ENCODE measurements at places on chromosomes 2 and 18.

GRCh38 chr2:147610496-147611040 lies 234.3 kb upstream of the ACVR2A start:
- DNase-seq = no peak

GRCh38 chr2:25029183-25029554 lies 12.7 kb upstream of the EFR3B start:
- no peak for DNase-seq

GRCh38 chr18:2981212-2981728 lies 31.7 kb downstream of the LPIN2 start:
- no peak for DNase-seq

DNA sequence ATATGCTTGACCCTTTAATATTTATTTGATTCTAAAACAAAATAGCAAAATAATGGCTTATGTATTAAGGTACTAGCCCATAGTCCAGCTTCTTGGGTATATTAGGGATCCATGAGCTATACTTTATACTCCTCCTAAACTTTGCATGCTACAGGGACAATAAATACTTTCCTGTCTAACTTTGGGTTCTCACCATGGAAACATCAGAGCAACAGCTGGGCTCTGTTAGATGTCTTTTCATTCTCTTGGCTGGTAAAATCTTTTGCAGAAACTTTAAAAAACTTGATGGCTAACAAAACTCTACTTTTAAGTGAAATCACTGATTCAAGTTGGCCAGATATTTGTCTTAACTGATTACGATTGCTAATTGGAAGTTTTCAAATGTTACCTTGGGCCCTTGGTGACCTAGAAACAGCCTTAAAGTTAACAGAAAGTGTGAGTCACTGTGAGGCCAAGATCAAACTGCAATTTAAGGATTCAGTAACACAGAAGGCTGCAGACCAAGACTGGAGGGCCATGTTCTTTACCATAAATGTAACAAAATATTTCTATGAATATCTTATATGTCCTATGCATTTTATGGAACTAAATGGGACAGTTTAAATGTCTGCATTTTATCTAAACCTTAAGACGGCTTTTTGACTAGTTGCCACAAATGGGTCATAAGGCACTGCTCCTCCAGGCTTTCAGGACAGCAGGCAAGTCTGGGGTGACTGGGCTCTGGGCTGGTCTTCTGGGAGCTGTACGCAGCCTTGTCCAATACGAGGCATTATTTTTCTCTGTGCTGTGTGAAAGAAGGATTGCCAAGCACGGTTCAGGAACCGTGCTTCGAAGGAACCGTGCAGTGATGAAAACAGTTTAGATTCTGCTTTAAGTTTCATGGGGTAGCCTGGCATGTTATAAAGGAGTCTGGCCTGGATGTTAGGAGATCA lies 188.5 kb downstream of the TPGS2 start:
- DNase-seq = no peak

GRCh38 chr2:166229678-166230023 lies 101.8 kb upstream of the SCN1A start:
- DNase-seq = no peak

- no peak for DNase-seq
Measured at GRCh38 chr18:49030138-49030537, 79.4 kb upstream of the SMAD7 start.

DNA sequence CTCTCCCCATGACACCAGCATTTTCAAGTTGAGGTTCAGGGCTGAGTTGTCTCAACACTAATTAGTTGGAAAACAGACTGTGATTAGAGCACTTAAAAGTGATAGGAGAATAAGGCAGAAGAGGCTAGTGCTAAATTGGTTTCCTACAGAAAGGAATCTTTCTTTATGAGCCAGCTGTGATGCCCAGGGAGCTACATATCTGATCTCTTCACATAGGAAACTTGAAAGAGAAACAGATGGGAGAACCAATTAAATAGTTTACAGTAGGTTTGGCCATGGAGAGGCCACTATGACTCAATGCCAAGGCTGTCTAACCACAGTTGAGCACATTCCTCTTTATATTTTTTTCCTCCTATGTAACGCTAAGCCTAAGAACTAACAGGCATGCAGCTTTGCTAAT lies 418.3 kb upstream of the CYRIA start:
- DNase-seq = no peak

DNA sequence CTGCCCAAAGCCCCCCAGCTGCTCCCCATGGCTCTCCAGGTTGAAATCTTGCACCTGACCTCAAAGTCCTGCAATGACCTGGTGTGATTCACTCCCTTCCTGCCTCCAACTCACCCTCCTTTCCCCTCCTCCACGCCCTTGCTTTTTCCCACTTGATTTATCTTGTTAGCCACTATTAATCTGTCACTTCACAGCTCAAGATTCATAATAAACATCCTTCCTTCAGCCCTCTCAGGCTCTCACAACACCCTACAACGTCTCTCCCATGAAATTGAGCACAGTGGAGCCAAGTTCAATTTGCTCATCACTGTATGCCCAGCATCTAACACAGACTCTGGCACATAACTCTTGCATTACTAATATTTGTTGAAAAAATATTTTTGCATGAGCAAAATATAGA lies 85.6 kb upstream of the SLC35G4 start:
- no peak for DNase-seq

DNA sequence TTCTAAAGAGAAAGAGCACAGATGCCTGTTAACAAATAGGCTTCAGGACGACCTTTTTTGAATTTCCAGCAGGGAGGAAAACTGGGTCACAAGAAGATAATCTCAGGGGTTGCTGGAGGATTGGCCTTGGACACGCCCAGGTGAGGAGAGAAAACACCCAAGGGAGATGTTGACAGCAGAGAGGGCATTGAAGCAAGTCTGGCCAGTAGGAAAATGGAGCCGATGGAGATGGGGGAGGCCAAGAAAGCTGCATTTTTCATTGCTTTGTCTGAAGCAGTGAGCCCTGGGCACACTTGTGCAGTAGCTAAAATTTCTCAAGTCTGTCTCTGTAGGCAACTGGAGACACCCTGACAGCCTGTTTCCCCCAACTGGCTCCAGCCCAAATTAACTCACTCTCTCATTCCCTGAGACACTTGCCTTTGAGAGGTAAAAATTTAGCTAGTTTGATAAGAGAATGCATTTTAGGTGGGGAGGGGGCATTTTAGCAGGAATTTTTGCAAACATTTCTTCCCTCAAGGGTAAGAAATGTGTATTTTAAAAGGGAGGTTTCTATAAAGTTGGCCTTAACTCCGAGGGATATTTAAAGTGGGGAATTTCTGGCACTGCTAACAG lies 165.5 kb downstream of the TGIF1 start:
- DNase-seq = no peak

DNA sequence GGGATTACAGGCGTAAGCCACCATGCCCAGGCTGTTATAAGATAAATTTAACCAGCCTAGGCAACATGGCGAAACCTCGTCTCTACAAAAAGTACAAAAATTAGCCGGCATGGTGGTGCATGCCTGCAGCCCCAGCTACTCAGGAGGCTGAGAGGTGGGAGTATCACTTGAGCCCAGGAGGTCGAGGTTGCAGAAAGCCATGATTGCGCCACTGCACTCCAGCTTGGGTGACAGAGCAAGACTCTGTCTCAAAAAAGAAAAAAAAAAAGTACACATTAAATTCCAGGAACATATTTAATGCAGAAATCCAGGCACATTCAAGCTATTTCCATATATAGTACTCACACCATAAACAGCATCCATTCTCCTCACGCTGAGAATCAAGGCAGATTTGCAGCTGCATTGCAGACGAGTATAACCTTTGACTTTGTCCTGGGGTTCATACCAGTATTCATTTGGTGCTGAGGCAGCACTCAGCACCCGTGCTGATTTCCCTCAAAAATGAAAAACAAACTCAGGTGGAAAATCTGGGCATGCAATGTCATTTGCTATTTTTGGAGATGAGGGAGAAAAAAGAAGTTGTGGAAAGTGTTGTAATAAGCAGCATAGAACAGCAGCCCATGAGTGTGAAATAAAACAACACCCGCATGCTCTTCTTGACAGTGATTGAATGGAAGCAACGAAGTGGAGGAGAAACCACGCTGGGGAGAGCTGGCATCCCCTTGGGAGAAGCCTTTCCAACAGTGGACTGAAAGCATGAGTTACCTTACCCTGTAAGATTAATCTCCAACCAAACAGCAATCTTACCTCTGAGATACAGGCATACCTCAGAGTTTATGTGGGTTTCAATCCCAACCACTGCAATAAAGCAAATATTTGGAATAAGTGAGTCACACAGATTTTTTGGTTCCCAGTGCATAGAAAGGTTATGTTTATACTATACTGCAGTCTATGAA lies 46.8 kb upstream of the ANXA4 start:
- no peak for DNase-seq

GRCh38 chr18:69250305-69251151 lies 150.2 kb upstream of the DOK6 start:
- no peak for DNase-seq

DNA sequence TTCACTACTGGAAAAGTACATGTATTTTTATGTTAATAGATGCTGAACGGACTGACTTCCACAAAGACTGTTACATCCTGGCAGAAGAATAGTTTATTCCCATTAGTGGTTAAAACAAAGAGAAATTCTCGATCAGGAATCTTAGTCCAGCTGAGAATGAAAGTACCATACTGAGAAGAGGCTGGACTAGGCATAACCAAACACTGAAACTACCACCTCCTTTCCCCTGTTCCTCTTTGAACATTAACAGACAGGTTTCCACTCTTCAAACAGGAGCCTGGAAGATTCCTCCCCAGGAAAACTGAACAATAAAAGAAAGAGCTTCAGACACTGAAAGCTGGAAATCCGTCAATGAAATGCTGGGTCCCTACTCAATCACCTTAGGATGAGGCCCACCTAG lies 25.8 kb downstream of the LDAH start:
- no peak for DNase-seq

DNA sequence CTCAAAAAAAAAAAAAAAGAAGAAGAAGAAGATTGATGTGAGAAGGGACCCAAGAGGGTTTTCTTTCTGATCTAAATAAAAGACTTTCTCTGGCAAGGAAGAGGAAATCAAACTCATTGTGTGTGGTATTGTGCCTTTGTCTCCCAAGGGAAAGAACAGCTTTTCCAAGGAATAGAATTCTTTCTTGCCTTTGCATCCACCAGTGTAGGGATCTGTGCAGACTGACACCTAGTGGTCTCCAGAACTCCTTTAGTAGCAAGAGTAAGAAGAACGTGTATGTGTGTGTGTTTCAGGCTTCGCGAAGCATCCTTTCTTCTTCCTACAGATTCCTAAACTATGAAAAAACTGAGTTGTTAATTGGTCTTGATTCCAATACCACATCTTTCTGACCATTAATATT lies 33.5 kb upstream of the CRIM1 start:
- peak; percentile 39 for DNase-seq

DNA sequence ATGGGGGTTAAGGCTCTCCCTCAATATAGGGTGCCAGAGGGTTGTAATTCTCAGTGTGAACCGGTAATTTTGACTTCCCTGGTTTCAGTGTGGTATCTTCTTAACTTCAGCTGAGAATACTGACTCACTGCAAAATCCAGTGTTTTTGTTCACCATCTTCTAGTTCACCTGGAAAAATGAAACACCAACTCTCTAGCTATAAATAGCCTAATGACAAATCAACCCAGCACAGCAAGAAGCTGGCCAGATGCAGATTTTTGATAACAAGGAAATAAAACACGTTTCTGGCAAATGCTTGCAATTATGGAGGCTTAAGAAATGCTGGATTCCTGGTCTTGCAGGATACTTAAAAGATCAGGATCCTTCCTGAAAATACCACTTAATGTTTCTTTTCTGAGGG lies 192.3 kb downstream of the CLIP4 start:
- DNase-seq = no peak

- no peak for DNase-seq
Measured at GRCh38 chr2:198232281-198232680, 427.9 kb downstream of the PLCL1 start.

DNA sequence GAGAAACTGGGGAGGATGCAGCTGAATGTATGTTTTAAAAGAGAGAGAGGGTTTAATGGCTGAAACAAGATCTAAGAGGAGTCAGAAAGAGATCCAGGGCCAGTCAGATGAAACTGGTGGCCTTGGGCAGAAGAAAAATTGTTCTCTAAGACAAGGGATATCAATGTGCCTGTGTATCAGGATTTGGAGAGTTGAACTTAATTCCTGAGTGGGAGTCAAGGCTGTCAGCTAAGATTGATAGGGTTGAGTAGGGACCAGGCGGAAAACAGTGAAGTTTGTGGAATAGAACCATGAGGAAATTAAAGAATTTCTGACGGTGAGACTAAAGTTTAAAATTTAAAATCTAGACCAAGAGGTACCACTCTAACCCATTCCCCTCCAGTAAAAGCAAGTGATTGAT lies 199.2 kb downstream of the PARD3B start:
- no peak for DNase-seq

DNA sequence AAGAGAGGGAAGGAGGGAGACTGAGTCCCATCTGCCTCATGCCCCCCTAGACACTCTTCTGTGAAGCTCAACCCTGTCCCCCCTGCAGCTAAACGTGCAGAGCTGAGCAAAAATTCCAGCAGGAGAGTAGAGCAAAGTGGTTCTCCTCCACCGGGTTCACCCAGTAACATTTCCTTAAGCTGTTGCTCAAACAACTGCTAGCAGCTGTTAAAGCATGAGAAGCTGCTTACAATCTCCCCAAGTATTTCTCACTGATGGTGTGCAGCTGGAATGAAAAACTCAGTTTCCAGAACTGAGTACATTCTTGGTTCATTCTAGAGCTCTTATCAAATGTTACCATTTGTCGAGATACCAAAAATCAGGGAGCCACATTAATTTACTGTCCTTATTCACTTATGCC lies 92.3 kb downstream of the STK39 start:
- no peak for DNase-seq

GRCh38 chr2:19800796-19801195 lies 101.0 kb downstream of the TTC32 start:
- no peak for DNase-seq

- DNase-seq = no peak
Measured at GRCh38 chr2:226136739-226137138, 662.9 kb downstream of the IRS1 start.

- no peak for DNase-seq
Measured at GRCh38 chr2:131006561-131006960, 86.7 kb downstream of the FAM168B start.

DNA sequence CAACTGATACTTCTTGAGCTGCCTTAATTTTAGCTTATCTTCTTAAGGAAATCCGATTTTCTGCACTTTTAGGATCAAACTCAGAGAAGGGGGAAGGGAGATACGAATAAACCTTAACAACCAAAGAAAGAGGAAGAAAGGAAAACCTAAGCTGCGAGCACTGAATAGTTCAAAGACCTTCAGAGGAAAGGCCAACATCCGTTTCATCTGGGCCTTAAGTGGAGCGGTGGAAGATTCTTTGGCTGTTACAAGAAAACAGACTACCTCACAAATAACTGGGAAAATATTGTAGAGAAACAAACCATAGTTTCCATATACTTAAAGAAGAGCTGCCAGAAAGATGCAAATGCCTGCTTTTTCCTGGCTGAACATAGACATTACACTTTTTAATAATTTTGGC lies 43.6 kb downstream of the VIT start:
- no peak for DNase-seq

DNA sequence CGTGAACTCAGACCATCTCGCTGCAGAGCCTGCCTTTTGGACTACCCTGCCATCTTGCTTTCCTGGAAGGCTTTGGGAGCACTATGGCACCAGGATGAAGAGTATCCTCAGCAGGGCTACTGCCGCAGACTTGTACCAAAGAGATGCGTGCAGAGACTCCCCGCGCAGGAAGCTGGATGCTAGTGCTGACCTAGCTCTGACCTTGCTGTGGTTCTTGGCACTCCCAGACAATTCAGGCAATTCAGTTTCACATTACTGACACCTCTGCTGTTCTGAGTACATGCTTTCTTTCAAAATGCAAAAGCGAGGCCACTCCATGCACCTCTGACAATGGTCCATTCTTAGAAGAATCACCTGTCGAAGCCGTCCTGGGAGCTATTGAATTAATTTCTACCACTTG lies 251.5 kb upstream of the MEX3C start:
- DNase-seq = no peak

Measured in head of caudate nucleus (tissue), 42 donors.